ENCODE measurements at places on chromosomes 5 and 9. TPM values are rescaled to one million over a fixed set of nuclear protein-coding genes. Genes with fewer than 3 reads are reported as not detected.

GRCh38 chr5:125411071-125411743, 664.8 kb upstream of the ZNF608 start:
- DNase-seq: no peak

The ISCA1 gene
- 42.2 TPM for total RNA-seq

The RLN2 gene
- 3.7 TPM for total RNA-seq

The PGM5 gene
- not detected for total RNA-seq

- no peak for DNase-seq
Observed at GRCh38 chr5:2805080-2805479, 53.6 kb upstream of the IRX2 start.

DNA sequence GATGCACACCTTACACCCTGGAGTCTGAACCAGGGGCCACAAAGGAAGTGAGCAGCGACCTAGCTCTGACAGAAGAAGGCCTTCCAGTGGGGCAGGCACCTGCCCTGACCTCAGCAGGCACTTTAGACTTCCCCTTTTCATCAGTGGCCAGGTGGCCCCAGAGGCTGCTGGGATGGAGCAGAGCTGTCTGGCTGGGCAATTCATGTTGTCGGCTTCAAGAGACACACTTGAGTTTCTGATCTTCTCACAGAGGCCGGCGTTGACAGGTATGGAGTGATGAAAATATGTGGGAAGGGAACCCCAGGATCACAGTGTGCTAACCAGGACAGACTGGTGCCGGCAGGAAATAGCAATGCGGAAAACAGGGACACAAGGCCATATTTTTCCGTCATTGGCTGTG, 375.5 kb downstream of the CTNND2 start:
- DNase-seq: no peak

DNA sequence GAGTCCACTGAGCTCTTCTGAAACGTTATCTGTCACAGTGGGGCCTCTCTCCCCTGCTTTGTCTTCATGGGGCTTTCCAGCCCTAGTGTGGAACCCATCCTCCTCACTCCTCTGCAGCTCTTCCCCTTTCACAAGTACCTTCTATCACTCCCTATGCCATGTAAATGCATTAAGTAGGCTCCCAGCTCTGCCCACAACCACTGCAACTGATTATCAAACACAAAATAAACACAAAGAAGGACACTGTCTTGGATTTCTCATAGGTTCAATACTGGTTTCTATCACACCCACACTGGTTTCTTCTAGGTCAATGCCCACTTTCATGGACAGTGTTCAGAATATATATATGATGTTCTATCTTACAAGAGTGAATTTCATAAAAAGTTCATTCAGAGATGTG, 139.4 kb downstream of the GNAQ start:
- no peak for DNase-seq

The SLC34A3 gene
- not detected for total RNA-seq

DNA sequence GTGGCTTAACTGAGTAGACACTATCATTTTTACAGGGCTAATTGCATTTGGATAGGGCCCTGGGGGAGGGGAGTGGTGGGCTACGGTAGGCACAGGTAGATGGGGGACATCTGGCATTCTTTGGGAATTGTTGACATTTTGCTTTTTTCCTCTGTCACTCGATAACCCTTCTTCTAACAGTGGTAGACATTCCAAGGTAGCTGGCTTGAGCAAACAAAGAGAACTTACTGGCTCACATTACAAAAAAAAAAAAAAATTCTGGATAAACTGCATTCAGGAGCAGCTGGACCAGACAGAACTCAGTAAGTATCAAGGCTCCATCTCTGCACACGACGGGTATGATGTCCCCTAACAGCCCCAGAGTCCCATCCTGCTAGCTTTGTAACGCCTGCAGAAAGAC, 585.2 kb downstream of the ZNF608 start:
- DNase-seq: no peak

The UBE2B gene
- total RNA-seq: 161 TPM

GRCh38 chr9:102087141-102087540, 348.7 kb upstream of the GRIN3A start:
- no peak for DNase-seq

DNA sequence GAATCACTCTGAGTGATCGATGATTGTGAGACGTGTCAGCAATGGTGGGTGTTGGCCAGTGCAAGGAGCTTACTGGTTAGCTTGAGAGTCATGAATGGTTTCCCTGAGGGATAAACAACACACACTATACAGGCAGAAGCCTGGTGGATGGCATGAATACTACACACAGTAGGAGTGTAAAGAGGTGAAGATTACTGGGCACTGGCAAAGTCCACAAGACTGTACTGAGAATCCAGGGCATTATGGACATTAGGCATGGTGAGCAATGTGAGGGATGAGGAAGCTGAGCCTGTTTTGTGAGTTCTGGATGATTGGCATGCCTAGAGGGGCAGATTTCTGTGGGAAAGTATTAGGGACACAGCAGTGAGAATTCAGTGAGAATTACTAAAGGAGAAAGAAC, 71.3 kb downstream of the KDM4C start:
- DNase-seq: no peak

The HRCT1 gene
- total RNA-seq: not detected

GRCh38 chr9:105708405-105708804, 14.1 kb downstream of the TMEM38B start:
- no peak for DNase-seq

The UBAC1 gene
- total RNA-seq: 28.9 TPM

DNA sequence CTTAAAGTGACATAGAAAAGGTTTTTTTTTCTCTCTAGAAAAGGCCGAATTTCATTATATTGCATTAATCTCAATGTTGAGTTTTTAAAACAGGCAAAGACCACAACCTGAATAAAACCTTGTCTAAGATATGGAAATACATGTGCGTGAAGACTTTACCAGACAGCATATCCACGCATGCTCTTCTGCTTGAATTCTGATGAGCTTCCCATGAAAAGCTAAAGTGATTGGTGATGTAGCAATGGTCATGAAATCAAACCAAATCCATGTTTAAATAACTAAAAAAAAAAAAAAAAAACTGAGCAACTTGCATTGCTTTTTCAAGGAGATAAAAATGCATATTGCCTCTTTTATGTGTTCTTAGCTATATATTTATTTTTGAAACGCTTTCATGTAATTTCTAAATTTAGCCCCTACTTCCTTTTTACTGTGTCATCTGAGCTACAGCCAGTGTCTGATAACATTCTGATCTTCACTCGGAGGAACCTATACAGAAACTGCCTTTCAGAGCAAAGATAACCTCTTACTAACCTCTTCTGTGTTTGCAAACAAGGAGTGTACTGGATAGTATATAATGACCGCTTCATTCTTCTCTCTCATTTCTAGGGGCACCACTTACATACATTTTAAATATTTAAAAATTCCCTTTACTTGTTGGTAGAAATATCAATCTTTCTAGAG, 179.1 kb upstream of the GNA14 start:
- DNase-seq: no peak

DNA sequence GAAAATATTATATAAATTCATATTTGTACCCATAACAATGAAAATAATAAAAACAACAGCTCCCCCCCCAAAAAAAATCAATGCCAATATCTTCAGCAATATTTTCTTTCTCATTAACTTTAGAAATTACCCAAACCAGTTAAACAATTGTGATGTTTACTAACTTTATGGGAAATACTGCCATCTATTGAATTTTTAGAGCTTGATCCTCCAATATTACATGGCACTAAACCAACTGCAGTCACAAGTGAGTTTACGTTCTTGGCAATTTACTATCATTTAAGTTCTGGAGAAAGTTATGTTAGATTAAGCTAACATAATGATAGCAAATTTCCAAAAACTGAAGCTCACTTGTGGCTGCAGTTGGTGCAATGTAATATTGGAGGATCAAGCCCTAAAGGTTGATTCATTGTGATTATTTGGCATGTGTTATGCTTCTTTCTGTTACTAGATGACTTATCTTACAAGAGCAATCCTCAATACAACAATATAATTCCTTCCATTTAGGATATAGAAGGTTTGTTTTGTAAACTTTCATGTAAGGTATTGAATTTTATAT, 379.5 kb downstream of the CDH18 start:
- DNase-seq: no peak

The TRIM36 gene
- 0.57 TPM for total RNA-seq

DNA sequence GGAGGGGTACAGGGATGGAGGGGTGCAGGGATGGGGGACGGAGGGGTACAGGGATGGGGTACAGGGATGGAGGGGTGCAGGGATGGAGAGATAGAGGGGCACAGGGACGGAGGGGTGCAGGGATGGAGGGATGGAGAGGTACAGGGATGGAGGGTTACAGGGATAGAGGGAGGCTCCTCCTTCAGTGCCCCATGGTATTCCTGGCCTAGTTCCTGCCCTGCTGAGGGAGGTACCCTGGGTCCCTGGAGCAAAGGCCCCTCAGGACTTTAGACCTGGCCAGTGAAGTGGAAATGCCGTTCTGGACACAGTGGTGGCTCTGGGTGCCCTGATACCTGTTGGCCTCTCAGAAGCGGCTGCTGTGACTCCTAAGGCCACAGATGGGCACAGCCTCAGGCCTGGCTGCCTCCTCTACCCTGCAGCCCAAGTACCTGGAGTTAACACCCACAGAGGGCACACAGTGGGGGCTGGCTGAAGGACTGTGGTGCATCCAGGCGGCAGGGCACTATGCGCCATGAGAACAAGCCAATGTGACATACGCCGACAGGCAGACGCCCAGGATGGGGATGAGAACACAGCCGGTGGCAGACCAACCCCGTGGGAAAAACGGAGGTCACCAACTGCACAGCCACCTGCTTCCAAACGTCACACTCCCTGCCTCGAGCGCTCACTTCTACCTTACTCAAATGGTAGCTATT, 8.4 kb downstream of the PTGES2 start:
- no peak for DNase-seq

DNA sequence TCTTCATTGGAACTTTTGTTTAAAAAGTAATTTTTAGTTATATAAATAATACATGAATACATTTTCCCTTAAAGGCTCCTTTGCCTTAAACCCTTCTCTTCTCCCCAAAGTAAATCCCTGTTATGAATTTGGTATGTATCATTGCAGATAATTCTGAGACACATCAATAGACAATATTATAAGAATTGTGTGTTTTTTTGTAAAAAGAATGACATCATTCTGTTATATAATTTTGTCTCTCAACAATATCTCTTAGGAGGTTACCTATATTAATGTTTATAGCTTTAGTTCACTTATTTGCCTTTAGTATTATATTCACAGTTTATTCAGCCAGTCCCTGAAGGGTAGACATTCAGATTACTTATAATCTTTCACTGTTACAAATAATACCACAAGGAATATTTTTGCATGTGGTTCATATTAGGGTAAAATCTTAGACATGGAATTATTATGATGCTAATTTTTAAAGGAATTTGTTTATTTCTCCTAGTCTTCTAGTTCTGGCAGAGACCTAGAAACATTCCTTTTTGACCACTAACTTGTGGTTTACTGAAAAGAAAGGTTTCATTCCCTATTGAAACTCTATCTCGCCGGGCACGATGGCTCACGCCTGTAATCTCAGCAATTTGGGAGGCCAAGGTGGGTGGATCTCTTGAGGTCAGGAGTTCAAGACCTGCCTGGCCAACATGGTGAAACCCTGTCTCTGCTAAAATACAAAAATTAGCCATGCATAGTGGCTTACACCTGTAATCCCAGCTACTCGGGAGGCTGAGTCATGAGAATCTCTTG, 105.6 kb downstream of the KCTD16 start:
- DNase-seq: no peak

The GNPDA1 gene
- 29.4 TPM for total RNA-seq

DNA sequence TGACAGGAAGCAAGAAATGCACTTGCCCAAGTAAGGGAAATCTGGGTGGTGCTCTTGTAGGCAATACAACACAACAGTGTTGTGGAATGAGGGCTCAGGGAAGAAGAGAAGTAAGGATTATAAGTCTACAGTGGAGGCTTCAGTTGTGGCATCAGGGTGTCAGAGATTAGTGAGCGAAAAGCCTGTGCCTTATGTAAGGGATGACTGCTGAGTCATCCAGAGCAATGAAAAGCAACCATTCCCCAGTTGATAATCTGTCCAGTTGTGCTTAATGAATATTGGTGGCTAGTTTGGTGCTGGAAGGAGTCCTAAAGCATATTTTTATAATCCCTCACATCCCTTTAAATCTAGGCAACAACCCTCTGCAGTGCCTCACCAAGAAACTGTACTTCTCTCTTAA, 42.0 kb downstream of the FBXO38 start:
- no peak for DNase-seq

The ANKRD31 gene
- 2.8 TPM for total RNA-seq

- DNase-seq: no peak
Observed at GRCh38 chr5:118956727-118957126, 31.6 kb downstream of the DTWD2 start.

The OCLN gene
- total RNA-seq: 4.7 TPM

GRCh38 chr5:20522905-20523482, 535.0 kb upstream of the CDH18 start:
- no peak for DNase-seq

The GABRA1 gene
- total RNA-seq: not detected

GRCh38 chr5:93886917-93887361, 145.5 kb upstream of the POU5F2 start:
- DNase-seq: no peak

The FCHO2 gene
- total RNA-seq: 4.6 TPM

GRCh38 chr5:146962801-146963355, 84.3 kb upstream of the PPP2R2B start:
- no peak for DNase-seq

DNA sequence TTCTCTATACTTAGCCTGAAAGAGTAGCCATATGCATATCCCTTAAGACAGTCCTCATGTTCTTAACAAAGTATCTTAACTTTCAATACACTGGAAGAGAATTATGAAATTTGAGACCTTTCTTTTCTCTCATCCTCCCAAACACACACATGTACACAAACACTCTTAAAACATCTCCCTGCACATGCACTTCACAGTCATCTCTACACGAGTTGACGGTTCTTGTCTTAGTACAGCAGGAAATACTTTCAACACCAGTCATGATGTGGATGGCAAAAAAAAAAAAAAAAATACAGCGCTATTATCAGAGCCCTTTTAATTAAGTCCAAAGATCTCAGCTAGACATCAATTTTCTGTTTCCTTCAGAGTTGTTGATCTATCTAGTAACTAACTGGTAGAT, 43.6 kb upstream of the PCSK1 start:
- DNase-seq: no peak

- no peak for DNase-seq
Observed at GRCh38 chr5:128673970-128674369, 135.9 kb upstream of the FBN2 start.

DNA sequence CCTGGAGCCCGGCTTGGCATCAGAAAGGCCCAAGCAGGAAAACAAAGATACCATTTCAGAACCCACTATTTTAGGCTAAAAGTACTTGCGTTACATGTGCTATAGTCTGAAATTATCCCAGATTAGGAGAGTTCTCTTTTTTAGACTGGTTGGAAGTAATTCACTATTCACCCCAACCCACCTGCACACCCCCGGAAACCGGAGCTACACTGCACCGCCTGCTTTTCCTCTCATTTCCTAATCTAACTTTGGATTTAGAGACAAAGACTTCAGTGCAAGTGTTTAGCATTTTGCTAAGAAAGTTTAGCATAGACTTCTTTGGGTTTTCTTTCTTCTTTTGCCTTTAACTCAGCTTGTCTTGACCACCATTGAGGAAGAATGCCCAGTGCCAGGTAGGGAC, 79.2 kb downstream of the SECISBP2 start:
- DNase-seq: no peak

All from naive thymus-derived CD8-positive, alpha-beta T cell (primary cell).